Hepatocyte (in vitro differentiated cells): ENCODE measurements at places on chromosomes 5 and 9.

- no peaks in the 10 kb centered on the region for H3K4me1 ChIP-seq
- no peak for DNase-seq
- H3K4me3 ChIP-seq: no peak overlapping the region
- H3K36me3 ChIP-seq: no peaks in the 10 kb centered on the region
Observed at GRCh38 chr9:96522366-96522765, 72.4 kb downstream of the HABP4 start.

GRCh38 chr9:130957451-130958203, 18.6 kb upstream of the FIBCD1 start:
- H3K27ac ChIP-seq: no peak overlapping the region
- no peaks in the 10 kb centered on the region for H3K27me3 ChIP-seq
- DNase-seq: no peak
- H3K4me1 ChIP-seq: no peaks in the 10 kb centered on the region
- H3K4me3 ChIP-seq: no peak overlapping the region
- no peaks in the 10 kb centered on the region for H3K36me3 ChIP-seq

GRCh38 chr5:134840811-134841210, 5.0 kb upstream of the C5orf24 start:
- H3K4me1 ChIP-seq: peaks cover 6% of the 10 kb centered on the region
- H3K36me3 ChIP-seq: no peaks in the 10 kb centered on the region
- no peak overlapping the region for H3K4me3 ChIP-seq
- DNase-seq: no peak
- no peaks in the 10 kb centered on the region for H3K27me3 ChIP-seq

- no peaks in the 10 kb centered on the region for H3K27me3 ChIP-seq
- H3K4me3 ChIP-seq: no peak overlapping the region
- no peaks in the 10 kb centered on the region for H3K36me3 ChIP-seq
- no peaks in the 10 kb centered on the region for H3K4me1 ChIP-seq
- DNase-seq: no peak
Observed at GRCh38 chr5:35884191-35884769, 27.6 kb downstream of the IL7R start.

- no peak overlapping the region for H3K27ac ChIP-seq
- H3K27me3 ChIP-seq: no peaks in the 10 kb centered on the region
- no peak overlapping the region for H3K4me3 ChIP-seq
- H3K4me1 ChIP-seq: peaks cover 5% of the 10 kb centered on the region
- no peaks in the 10 kb centered on the region for H3K36me3 ChIP-seq
- no peak for DNase-seq
Observed at GRCh38 chr5:23996525-23996924, 489.1 kb downstream of the PRDM9 start.

DNA sequence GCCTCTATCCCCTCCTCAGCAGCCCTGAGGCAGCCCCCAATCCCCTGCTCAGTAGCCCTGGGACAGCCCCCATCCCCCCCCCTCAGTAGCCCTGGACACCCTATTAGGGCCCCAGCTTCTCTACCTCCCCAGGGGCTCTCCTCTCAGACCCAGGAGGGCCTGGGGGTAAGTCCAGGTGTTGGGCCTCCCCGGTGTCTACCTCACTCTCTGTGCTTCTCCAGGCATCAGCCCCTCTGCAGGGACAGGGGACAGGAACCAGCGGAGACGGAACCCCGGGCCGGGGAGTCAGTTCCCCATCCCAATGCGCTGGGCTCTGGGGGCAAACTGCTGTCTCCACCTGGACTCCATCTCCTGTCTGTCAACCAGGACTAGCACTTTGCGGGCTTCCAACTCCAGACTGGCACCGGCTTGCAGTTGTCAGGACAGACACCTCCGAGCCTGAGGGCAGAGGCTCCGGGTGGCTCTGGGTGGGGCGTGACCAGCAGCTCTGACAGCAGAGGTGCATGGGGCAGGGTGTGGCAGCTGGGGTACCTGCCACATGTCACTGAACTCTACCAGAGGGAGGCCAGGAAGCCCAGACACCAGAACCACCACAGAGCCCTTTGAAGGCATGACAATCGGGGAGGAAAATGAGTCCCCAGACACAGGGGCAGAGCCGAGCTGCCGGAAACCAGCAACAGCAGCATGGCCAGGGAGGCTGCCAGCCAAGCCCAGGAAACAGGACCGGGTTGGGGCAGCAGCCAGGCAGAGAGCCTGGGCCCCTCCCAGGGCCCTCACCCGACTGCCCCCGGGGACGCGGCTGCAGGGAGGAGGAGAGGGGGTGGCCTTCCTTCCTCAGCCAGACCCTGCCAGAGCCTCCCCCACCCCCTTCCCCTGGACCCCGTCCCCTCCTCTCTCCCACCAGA, 17.7 kb upstream of the UBAC1 start:
- H3K27ac ChIP-seq: no peak overlapping the region
- DNase-seq: no peak
- H3K27me3 ChIP-seq: no peaks in the 10 kb centered on the region

- DNase-seq: no peak
- no peak overlapping the region for H3K27ac ChIP-seq
- no peak overlapping the region for H3K4me3 ChIP-seq
Observed at GRCh38 chr9:72600671-72601070, 79.3 kb downstream of the TMC1 start.

DNA sequence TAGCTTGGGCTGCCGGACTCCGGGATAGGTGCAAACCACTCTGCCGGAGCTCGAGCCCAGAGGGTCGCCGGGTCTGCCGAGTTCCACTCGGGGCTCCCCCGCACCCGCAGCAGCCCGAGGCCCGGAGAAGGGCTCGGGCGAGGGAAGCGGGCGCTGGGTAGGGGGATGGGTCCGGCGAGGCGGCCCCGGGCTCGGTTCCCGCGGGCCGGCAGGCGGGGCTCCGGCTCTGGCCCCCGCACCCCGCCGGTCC, 507 bp downstream of the RICTOR start:
- peak overlapping the region; percentile 100 for H3K27ac ChIP-seq
- H3K4me3 ChIP-seq: peak overlapping the region; percentile 93
- no peaks in the 10 kb centered on the region for H3K27me3 ChIP-seq
- no peaks in the 10 kb centered on the region for H3K36me3 ChIP-seq
- DNase-seq: no peak
